ENCODE measurements at places on chromosomes 16 and 17.
A peak's percentile ranks its signal among the peaks of the same experiment; 100 is the strongest.

- no peak for DNase-seq
Observed at GRCh38 chr17:1413281-1413791, 13.3 kb upstream of the YWHAE start.

- no peak for DNase-seq
Observed at GRCh38 chr16:47488051-47488450, 26.9 kb downstream of the PHKB start.

GRCh38 chr17:16585796-16586195 is 16.8 kb upstream of the ZNF287 start:
- DNase-seq, result no peak

DNA sequence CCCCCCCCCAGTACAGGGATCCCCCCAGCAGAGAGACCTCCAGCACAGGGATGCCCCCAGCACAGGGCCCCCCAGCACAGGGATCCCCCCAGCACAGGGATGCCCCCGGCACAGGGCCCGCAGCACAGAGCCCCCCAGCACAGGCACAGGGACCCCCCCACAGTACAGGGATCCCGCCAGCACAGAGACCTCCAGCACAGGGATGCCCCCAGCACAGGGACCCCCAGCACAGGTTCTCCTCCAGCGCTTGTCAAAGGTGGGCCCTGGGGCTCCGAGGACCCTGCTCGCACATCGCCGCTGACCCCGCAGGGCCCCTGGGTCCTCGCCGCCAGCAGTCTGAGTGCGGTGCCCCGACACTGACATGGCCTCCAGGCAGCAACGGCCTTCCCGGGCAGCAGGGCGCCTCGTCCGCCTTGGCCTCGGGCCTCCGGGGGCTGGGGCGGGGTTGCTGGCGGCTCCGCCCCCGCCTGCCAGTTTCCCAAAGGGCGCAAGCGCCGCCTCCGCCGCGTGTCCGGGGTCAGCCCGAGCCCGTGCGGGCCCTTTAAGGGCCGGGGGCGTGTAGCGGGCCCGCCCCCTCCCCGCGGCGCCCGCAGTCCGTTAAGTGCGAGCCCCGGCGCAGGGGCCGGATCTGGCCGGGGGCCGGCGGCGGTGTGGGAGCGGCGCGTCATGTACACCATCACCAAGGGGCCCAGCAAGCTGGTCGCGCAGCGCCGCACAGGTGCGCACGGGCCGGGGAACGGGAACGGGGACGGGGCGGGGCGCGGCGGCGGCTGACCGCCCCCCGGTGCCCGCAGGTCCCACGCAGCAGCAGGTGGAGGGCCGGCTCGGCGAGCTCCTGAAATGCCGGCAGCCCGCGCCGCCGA is at the start of gene MCRIP2:
Gene MCRIP2 (plus strand): TSS at position 503 of the 863 bp plus-strand sequence. CDS start 164 bp downstream, at position 667.
- peak; percentile 91 for DNase-seq

DNA sequence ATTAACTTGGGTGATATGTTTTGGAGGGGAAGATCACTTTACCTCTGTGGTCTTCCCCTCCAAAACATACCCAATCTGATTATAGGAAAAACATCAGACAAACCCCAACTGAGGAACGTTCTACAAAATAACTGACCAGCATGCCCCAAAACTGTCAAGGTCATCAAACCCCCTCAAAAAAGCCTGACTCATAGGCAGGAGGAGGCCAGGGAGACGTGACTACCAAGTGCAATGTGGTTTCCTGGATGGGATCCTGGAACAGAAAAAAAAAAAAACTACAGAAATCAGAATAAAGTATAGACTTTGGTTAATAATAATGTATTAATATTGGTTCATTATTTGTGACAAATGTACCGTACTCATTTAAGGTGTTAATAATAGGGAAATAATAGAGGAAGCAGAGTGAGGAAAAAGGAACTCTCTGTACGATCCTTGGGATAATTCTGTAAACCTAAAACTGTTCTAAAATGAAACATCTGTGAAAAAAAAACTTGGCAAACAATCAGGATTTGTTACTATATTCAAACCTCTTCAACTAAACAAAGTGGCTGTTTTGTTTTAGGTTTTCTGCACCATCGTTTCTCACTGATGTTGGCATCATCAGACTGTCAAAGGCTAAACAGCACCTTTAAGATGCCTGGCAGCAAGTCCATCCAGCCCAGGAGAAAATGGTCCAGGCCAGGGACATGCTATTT is 266.7 kb upstream of the SDK2 start:
- DNase-seq, result no peak

- DNase-seq, result no peak
Observed at GRCh38 chr16:57387598-57388354, 15.5 kb downstream of the CX3CL1 start.

DNA sequence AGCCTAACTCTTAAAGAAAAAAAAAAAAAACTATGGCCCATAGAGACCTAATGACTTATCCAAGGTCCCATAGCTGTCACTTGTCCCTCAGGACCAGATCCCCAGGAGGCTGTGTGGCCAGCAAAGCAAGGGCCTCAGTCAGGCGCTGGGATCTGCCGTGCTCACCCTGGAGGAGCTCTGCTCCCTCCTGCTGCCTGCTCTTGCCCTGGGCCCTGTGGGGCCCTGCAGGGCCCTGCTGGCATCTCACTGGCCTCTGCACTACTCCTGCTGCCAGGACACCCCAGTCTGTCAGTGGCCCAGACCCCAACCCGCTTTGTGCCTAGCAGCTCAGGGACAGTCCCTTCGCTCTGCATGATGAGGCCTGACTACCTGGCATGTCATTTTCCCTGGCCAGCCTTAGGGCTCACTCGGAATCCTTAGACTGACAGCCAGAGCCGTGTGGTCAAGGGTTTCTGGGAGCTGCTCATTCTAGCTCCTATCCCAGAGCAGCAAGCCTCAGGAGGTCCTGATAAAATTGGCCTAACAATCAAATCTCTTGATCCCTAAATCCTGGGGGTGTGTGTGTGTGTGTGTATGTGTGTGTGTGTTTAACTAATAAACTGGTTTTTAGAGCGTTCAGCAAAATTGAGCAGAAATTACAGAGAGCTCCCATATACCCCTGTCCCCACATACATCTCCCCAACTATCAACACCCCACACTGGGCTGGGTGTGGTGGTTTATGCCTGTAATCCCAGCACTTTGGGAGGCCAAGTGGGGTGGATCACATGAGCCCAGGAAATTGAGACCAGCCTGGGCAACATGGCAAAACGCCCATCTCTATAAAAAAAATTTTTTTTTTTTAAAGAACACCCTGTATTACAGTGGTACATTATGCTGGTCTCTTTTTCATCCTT is 21.7 kb downstream of the KATNIP start:
- DNase-seq, result peak; percentile 44

DNA sequence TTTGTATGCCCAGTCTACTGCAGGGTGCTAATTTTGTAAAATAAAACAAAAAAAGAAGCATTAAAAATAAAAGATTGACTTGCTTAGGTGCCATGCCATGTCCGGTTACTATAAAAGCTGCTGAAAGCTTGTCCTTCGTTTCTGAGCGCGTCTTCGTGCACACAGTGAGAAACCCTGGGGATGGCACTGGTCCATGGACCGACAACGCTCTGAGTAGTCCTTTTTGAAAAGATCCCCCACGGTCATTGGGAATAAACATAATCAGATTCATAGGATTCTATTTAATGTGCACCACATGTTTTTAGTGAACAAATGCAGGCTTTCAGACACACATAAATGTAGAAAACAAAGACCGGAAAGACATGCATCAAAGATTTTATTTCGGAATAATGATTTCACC is 146.3 kb downstream of the XYLT1 start:
- DNase-seq, result no peak

Measured in sigmoid colon (tissue), 7 donors.